Right renal cortex interstitium (tissue), 3 donors: ENCODE measurements at places on chromosomes 5 and 9.

- DNase-seq, result no peak
Observed at GRCh38 chr9:127570533-127571111, 41.5 kb upstream of the STXBP1 start.

- DNase-seq, result no peak
Observed at GRCh38 chr5:172105811-172106210, 82.2 kb downstream of the STK10 start.

DNA sequence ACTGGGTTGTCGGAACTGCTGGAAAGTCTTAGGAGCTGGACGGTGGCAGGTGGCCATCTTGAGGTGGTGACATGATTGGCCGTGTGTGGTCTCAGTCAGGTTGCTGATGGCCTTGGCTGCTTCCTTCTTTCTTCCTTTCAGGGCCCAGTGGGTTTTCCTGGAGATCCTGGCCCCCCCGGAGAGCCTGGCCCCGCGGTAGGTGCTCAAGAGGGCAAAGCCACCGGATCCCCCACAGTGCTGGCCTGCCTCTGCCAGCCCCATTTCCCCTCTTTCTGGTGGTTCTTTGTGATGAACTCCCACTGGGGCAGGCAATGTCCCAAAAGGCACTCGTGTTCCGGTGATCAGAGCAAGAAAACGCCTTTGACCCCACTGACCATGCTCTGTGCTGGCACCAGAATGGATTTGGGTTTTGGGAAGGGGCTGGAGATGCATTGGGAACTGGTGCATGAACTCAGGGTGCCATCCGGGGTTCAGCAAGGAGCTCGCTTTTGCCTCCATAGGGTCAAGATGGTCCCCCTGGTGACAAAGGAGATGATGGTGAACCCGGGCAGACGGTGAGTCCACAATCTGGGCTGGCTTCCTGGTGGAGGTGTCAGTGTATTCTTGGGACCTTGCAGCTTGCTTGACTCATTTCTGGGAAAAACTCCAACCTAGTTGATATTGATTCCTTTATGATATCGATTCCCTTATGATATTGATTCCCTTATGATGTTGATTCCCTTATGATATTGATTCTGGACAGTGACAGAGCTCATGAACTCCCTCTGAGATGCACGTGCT lies 65.0 kb upstream of the FCN2 start:
- no peak for DNase-seq

DNA sequence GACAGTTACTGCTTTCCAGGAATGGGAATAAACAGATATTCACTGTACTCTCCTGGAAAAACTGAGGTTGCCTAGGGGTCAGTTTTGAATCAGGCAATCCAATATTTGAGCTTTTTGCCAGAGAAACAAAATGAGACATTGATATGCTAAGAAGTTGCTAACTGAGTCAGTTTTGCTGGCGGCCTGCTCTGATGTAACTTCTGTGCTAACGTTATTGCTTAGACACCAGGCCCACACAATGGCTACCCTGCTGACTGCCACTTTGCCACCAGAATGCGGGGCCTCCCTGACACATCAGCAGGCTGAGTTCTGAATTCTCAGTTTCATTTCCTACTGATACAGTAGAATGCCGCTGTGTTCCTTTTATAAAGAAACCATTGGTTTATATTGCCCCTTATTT lies 18.2 kb upstream of the ZNF618 start:
- no peak for DNase-seq

- no peak for DNase-seq
Observed at GRCh38 chr9:107176436-107177151, 106.5 kb upstream of the RAD23B start.

GRCh38 chr5:99775189-99775588 lies 760.0 kb upstream of the FAM174A start:
- DNase-seq, result no peak

DNA sequence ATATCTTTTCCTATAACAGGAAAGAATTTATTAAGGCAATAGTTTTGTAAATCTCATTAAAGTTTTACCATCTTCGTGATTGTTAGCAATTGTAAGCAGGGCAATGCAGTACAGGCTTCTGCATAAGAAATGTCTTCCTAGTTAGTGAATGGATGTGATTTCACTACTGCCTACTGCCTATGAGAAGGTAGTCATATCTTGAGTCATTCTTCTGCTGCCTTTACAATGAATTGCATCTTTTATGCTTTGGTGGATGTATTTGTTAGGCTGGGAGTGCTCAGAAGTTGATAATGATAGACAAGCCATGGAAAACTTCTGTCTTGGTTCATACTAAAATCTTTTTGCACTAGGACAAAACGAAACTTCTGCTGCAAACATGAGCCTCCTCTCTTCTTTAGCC lies 128.0 kb downstream of the ADAMTSL1 start:
- no peak for DNase-seq

- DNase-seq, result no peak
Observed at GRCh38 chr5:132485641-132486317, 4.8 kb downstream of the IRF1 start.

DNA sequence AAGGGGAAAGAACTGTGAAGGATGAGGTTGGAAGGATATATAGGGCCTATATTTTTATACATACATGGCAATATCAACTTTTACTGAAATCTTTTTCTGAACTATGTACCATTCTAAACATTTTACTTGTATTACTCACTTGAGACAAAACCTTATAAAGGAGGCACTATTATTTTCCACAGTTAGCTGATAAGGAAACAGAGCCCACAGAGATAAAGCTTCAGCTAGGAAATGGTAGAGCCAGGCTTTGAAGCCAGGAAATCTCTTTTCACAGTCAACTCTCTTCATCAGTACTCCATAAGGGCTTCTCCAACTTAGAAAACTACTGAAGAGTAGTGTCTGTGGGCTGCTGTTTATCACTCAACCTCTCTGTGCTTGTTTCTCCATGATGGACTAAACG lies 613.7 kb downstream of the PRELID2 start:
- DNase-seq, result no peak

DNA sequence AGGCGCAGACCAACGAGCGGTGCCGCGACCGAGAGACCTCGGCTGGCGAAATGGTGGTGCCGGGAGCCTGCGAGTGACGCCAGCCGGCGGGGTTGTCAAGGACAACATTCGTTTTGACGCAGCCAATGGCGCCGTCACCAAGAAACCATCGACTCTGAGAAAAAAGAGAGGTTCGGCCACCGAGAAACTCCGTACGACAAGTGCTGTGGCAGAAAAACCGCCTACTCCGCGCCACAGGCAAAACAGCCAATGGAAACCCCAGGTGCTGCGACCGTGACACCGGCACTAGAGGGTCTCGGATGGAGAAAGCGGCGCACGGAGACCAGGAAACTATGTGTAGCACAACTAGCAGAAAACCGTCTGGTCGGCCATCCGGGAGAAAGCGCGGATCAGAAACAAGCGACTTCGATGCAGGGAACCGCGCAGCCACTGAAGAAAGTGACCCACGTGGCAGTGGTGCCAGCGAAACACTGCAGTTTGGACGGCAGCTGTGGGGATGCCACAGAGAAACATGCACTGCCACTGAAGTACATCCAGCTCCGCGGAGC lies 88.8 kb downstream of the ANXA2R start:
- DNase-seq, result peak; percentile 43

DNA sequence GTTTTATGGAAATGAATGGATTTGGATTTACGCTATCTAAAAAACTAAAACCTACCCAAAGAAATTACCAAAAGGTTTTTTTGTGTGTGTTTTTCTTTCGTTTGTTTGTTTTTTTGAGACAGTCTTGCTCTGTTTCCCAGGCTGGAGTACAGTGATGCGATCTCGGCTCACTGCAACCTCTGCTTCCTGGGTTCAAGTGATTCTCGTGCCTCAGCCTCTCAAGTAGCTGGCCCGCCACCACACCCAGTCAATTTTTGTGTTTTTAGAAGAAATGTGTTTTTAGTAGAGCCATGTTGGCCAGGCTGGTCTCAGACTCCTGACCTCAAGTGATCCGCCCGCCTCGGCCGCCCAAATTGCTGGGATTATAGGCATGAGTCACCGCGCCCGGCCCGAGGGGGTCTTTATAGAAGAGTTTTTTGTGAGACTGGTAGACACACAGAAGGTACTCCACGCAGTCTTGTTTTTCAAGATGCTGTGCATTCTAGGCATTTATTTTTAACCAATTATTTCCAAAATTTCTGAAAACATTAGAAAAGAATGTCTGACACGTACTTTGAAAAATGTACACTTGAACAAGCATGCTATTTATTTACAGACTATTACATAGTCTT lies 75.7 kb downstream of the NR6A1 start:
- no peak for DNase-seq

DNA sequence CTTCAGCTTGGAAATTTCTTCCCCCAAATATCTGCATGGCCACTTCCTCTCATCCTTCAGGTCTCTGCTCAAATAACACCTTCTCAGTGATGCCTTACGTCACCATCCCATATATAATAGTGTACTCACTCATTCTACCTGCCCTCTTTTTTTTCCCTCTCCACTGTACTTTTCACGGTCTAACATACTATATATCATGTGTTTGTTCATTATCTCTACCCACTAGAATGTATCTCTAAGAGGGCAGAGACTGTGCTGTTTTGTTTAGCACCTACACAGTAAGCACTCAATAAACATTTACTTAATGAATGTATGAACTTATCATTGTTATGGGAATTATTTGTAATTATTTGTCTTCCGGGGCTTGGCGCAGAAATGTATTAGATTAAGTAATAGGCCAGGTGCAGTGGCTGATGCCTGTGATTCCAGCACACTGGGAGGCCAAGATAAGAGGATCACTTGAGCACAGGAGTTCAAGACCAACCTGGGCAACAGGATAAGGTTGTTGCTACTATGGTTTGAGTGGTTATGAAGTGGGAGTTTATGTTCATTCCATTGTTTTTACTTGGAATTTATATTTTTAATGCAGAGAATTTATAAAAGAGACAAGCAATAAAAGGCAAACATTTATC lies 6.0 kb upstream of the IL13 start:
- DNase-seq, result no peak

- no peak for DNase-seq
Observed at GRCh38 chr9:34550681-34551270, 28.0 kb upstream of the ENHO start.

DNA sequence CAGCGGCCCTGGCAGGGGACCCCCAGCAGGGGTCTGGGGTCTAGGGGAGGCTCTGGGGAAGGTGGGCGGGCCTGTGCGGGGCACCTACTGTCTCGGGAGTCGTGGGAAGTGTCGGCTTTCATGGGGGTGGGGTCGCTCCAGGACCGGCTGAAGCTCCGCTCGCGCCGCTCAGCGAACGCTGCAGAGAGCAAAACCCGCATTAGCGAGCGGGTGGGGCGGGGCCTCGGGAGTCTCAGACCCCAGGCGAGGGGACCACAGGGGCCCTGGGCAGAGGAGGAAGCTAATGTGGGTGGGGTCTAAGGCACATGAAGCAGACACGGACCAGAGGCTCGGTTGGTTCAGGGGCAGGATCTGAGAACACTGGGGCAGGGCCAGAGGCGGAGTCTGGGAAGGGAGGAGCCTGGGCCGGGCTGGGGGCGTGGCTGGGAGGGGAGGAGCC lies 5.5 kb downstream of the NSMF start:
- no peak for DNase-seq

GRCh38 chr9:13513716-13514444 lies 234.4 kb upstream of the MPDZ start:
- no peak for DNase-seq

DNA sequence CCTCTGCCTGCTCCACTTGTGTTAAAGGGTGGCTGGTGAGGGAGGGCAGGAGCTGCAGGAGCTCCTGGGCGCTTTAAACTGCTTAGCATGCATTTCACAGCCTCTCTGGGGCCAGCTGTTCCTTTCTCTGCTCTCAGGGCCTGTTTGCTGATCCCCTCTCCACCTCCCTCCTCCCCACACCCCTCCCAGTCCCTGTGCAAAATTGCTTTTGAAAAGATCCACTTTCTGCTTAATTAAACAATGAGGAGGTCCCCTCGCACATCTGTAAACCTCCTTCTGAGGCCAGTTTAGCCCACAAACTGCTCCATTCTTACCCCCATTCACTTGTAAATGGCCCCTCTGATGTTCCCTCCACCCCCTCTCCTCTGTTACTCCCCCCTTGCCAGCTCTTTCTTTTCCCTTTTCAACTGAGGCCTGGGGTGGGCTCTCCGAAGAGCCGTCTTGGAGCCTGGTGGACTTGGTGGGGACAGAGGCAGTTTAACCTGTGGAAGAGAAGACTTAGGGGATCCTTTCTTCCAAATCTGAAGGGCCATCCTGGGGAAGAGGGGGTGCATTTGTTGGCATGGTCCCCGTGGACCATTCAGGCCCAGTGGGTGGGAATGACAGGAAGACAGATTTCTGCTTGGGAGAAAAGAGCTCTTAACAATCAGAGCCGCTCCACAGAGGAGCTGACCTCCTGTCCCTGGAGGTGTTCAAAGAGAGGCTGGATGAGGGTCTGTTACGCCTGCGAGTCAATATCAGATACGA lies 12.0 kb downstream of the URM1 start:
- DNase-seq, result no peak

GRCh38 chr9:4548811-4549725 lies 58.8 kb downstream of the SLC1A1 start:
- no peak for DNase-seq

DNA sequence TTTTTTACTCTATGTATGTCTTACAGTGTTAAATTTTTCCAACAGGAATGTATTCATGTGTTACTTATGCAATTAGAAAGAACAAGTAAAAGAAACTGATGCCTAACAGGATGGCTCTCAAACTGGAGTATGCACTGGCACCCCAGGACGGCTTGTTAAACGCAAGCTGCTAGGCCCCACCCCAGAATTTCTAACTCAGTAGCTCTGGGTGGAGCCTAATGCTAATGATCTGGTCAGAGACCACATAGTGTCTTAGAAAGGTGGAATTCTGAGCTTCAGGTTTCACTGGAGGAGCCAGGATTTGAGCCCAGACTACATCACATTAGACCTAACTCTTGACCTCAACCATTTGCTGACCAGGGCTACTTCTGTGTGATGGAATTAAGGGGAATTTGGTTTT lies 34.4 kb downstream of the SHC3 start:
- DNase-seq, result no peak

- peak; percentile 40 for DNase-seq
Observed at GRCh38 chr9:99000476-99001395, 57.0 kb downstream of the COL15A1 start.

DNA sequence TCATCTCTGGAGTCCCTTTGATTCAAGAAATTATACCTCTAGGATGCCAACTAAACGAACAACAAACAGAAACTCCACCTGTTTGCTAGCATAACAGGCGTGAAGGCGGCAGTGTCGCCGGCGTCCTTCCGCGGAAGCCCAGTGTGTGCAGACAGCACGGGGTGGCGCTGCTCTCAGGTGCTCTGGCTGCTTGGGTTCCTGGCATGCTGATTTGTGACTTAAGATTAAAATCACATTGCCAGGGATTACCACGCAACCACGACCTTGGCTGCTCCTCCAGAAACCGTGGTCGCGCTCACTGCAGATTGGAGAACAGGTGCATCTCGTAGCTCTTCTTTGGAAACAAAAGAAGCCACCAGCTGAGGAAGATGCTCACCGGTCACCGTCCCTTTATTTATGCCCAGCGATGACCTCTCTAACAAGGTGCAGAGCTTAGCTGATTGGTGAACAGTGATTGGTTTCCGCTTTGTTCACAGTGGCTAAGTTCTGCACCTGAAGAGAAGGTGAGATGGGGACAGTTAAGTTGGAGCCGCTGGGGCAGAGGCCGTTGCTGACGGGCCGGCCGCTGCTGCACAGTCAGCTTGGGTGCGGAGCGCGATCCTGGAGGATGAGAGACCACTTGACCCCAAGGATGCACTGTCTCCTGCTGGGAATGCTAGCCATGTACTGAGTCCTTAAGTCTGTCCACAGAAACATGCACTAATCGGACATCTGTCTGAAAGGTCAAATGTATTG lies 232.3 kb downstream of the FANCC start:
- no peak for DNase-seq

GRCh38 chr9:134357631-134358025 lies 31.4 kb downstream of the RXRA start:
- DNase-seq, result no peak

- DNase-seq, result no peak
Observed at GRCh38 chr9:87864915-87865314, 17.8 kb upstream of the SPATA31E1 start.

- no peak for DNase-seq
Observed at GRCh38 chr9:133375116-133375723, 640 bp downstream of the SURF4 start.
